ENCODE measurements at places on chromosomes 11 and 22.

DNA sequence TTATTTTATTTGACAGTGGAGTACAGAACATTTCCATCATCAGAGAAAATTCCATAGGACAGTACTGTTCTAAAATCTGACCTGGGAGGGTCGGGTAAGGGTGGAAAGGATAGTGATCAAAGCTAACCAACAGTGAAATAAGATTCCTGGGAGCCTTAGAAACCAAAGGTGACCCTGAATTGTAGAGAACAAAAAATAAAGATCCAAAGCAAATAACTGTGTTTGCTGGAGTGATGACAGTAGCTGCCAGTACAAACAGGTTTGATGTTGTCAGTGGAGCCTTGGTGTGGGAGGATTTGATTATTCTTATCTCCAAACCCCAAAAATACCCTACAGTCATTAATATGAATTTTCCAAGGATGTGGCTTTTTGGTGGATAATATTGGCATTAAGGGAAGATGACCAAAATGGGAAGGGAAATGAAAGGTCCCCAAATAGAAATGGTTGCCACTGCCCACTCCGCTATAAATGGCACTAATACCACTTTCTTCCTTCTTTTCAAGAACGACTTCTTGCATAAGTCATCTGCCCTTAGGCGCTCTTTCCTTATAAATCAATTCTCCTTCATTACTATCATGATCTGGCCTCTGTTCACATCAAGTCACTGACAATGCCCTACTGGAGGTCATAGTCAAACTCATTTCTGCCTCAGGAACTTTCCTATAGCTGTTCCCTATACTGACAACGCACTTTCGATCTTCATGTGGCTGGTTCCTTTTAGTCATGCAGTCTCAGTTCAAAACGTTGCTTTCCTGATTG lies 44.4 kb downstream of the EHF start:
- DNase-seq = no peak

DNA sequence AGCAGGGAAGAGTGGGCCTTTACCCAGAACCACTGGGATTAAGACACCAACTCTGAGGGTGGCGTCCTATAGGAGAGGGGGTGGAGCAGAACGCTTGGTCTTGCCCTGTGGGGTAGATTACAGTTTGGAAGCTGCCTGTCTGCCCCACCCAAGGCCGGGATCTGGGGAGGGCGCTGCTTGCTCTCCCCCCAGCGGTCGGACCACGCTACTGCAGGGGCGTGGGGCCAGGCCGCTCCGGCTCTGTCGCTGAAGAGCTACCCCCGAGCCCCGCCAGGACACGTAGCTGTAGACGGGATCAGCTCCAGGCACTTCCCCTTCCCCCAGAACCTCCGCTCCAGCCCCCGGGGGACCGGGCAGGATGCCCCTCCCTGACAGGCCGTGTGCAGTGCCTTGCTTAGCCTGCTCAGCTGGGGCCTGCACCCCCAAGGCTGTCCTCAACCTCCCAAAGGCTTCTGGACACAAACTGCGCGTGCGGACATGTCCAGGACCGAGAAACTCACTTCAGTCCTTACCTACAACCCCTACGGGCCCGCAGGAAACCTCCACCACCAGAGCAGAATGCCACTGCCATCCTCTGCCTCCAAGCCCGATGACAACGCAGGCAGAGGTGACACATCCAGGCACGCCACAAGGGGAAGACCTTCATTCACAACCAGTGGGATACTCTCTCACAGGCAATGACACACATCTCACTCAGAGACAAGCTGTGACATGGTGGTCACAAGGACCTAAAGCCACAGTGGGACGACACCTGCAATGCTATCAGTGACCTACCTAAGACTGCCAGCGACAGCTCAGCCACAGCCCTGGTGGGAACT lies 3.6 kb downstream of the AHNAK start:
- DNase-seq = peak; percentile 57

GRCh38 chr11:75342966-75343870 lies 8.2 kb downstream of the ARRB1 start:
- DNase-seq = no peak

GRCh38 chr11:14907411-14908213 lies 15.6 kb upstream of the CYP2R1 start:
- DNase-seq = peak; percentile 20

DNA sequence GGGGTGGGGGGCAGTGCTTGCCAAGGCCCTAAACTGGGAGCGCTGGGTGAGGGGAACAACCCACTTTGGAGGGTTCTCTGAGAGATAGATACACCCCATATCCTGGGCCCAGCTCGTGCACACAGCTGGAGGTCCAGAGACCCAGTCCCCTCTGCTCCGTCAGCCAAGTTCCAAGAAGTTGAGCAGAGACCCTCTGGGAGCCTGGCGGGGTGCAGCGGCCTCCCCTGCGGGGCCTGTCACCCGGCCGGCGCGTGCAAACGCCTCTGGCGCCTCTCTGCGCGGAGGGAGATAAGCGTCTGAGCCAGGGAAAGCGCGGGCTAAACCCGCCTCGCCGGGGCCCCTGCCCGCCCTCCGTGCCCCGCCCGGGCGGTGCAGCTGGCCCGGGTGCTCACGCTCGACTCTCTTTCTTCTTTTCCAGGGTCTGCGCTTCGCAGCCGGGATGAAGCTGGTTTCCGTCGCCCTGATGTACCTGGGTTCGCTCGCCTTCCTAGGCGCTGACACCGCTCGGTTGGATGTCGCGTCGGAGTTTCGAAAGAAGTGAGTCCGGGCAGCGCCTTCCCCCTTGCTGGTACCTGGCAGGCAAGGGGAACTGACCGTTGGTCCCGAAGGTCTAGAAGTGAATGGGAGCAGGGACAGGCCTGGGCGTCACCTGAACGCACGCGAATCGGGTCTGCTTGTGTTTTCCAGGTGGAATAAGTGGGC lies 540 bp downstream of the ADM start:
- DNase-seq = no peak

- no peak for DNase-seq
Measured at GRCh38 chr11:20058749-20059458, 101.4 kb downstream of the DBX1 start.

GRCh38 chr11:80519596-80520506 lies 1079.0 kb upstream of the TENM4 start:
- DNase-seq = no peak

GRCh38 chr11:4887591-4887990 lies 5.9 kb downstream of the OR51T1 start:
- DNase-seq = no peak

- DNase-seq = no peak
Measured at GRCh38 chr11:13338019-13338426, 60.4 kb downstream of the BMAL1 start.

GRCh38 chr11:838441-839279 lies 3.7 kb downstream of the POLR2L start:
- DNase-seq = no peak

DNA sequence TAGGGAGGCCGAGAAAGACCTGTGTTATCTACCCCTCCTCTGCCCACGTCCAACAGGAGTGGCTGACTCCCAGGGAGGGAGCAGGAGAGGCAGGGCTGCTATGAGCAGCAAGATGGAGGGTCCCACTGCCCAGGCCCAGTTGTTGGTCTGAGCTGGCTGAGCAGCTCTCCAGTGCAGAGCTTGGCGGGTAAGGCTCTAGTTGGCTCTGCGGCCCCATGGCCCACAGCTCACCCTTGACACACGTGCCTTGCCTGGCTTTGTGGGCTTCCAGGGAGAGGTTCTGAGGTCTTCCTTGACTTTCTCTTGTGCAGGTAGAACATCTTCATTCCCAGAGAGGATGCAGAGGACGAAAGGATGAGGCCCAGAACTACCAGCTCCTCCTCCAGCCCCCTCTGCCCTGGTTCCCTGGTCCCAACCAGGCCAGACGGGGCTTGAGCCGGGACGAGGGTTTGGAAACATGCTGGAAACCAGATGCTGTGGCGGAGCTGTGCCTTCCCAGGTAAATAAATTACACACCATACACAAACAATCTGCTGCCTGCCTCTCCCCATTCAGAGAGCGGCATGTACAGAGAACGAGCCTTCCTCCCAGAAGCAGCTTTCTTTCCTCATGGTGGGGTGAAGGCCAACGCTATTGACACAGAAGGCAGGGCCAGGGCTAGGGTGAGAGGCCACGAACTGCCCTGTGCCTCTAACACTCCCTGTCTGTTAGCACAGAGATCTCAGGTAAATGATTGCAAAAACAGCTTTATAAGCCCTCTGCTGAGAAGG lies 48.1 kb downstream of the DSCAML1 start:
- DNase-seq = no peak

DNA sequence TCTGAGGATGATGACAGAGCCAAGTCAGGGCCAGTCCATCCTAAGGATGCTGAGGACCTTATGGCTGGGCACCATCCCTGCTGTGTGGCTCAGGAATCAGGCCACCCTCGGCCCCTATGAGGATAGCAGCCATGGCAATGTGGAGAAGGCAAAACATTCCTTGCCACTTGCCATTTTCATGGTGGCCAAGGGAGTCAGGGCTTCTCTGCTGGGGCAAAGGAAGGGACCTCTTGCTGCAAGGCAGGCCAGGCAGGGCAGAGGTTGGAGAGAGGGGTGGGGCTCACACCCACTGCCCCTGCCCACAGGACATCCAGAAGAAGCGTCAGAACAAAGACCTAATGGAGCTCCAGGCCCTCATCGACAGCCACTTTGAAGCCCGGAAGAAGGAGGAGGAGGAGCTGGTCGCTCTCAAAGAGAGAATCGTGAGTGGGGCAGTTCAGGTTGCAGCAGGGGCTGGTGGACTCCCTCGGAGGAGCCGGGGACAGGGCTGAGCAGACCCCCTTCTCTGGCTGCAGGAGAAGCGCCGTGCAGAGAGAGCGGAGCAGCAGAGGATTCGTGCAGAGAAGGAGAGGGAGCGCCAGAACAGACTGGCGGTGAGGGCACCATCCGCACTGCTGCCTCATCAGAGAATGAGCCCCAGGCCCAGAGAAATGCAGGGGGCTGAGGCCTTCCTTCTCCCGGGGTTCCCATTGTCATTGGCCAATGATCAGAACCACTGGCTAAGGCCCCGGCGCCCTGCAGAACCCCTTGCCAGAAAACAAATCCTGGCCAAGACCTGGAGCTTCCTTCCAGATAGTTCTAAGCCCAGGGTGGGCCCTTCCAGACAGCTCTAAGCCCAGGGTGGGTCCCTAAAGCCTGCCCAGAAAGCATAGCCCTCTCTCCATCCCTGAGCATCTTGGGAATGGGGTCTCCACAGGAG lies 13.5 kb upstream of the MRPL23 start:
- no peak for DNase-seq
